ENCODE measurements at places on chromosomes 11 and 22.

- no peak for DNase-seq
Measured at GRCh38 chr22:37196539-37197450, 8.7 kb upstream of the C1QTNF6 start.

- DNase-seq: no peak
Measured at GRCh38 chr11:78821371-78822306, 247.0 kb upstream of the NARS2 start.

DNA sequence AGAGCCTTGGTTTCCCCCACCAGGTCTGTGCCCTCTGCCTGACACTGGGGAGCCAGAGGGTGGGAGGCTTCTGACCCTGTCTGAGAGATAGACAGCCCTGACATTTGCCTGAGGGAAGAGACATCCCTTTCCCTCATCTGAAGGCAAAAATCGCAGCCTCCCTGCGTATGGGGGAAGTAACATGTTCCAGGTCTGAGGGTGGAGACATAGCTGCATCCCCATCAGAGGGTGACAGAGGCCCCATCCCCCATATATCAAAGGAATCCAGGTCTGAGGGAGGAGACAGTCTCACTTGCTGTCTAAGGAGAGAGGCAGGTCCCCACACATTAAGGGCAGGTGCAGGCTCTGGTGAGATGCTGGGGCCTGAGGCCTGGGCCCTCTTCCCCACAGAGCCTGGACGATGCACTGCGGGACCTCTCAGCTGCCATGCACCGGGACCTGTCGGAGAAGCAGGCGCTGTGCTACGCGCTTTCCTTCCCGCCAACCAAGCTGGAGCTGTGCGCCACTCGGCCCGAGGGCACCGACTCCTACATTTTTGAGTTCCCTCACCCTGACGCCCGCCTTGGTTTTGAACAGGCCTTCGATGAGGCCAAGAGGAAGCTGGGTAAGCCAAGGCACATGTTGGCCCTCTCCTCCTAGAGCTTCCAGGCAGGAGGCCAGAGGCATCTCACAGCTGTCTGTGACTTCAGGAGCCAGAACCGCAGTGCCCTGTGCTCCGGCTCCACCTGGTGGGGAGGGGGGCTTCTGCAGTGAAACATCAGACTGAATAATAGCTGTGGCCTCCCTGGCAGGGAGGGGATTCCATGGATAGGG is 16.1 kb upstream of the RELT start:
- DNase-seq: no peak

DNA sequence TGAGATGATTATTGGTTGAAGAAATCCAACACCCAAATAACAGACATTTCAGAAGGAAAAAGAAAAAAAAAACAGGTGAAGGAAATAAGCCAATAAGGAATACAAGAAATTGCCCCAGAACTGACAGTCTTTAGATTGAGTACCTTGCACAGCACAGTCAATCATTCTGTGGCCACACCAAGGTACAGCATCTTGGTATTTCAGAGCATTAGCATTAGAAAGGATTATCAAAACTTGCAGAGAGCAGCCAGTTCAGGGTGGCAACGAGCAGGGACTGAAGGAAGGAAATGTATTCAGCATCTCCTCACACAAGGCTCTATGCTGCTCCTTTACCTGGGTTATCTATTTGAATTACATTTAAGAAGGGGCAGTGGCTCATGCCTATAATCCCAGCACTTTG is 2.1 kb downstream of the ADA2 start:
- no peak for DNase-seq

DNA sequence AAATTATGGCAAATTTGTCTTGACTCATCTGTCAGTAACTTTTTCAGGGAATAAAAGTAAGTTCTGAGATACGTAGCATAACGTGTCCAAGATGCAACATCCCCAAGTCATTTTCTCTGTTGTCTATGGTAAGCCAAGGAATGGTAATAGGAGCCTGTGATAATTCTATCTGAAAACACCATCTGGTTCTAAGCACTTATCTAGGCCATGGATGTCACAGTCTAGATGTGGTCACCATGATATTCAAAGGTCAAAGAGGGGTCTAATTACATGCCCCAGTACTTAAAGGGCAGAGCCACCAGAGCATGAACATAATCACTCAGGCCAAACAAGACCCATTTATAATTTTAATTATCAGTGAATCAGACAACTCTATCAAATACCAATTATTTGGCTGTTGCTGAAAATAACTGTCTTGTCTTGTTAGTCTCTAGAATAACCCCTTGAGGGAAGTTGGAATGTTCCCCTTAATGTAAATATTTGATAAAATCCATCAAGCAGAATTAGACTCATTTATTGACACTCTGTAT is 225.1 kb upstream of the MPPED2 start:
- DNase-seq: no peak

DNA sequence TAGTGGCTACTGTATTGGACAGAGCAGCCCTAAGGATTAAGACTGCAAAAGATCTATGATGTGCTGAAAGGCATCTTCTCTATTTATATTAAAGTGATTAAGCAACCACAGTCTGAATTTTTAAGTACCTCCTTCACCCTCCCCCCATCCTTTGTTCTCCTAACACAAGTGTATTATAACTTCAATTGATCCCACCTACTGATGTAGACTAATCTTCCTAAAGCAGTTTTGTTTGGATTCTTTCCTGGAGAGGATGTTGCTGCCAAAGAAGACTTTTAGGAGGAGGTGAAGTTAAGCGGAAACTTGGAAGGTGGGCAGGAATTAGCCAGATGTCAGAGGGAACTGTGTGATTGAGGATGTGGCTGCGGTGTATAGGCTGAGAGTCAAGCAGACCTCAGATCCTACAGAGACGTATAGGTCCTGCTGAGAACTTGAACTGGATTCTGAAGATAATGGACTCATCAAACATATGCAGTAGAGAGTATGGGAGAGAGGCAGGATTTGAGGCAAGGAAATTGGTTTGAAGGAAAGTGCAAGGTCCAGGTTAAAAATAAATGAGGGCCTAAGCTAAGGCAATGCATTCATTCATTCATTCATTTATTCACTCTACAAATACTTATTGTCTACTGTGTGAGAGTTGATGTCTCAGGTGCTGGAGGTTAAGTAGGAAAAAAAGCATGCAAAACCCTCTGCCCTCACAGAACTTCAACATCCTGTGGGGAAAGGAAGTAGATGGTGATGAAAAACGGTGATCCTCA is 5.2 kb upstream of the RASSF10 start:
- DNase-seq: no peak

Measured in NCI-H2107 (cell line).